ENCODE measurements at places on chromosomes 13 and 19.

DNA sequence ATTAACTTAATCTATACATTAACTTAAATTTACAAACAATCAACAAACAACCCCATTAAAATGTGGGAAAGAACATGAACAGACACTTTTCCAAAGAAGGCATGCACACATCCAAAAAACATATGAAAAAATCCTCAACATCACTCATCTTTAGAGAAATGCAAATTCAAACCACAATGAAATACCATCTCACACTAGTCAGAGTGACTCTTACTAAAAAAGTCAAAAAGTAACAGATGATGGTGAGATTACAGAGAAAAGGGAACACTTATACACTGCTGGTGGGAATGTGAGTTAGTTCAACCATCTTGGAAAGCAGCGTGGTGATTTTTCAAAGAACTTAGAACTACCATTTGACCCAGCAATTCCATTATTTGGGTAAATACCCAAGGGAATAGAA is 759.2 kb upstream of the SLITRK1 start:
- DNase-seq = no peak

DNA sequence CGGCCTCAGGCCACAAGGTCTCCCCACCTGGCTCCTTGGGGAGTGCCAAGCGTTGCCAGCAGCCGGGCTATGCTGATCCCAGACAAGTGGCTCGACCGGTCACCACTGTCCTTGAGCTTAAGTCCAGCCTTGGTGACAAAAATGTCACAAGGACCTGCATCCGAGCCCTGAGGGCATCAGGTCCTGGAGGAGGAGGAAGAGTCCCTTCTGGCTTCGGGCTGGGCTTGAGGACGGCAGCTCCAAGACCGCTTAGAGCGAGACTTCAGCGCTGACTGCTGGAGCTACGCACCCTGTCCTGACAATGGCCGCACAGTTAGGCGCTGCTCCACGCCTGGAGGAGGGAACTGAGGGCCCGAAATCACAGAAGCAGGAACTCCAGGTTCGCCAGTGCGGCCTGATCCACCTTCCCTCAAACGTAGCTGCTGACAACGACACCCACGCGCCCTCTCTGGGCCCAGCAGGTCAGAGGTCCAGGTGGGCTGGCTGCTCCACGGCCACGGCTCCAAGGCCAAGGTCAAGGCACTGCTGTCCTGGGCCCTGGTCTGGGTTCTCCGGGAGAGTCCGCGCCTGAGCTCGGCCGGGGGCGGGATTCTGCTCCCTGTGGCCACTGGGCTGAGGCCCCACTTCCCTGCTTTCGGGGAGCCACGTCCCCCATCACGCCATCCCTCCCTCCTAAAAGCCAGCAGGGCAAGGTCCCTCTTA is 7.0 kb downstream of the SBNO2 start:
- no peak for DNase-seq

- peak; percentile 67 for DNase-seq
These were observed 9.4 kb downstream of the C19orf81 start for GRCh38 chr19:50658441-50659317.

GRCh38 chr19:13817018-13817614 is 21.9 kb downstream of the ZSWIM4 start:
- no peak for DNase-seq

- DNase-seq = no peak
These were observed 137.1 kb upstream of the ATXN8OS start for GRCh38 chr13:69970520-69970919.

- DNase-seq = no peak
These were observed 81.7 kb downstream of the KLF12 start for GRCh38 chr13:74052402-74052928.

GRCh38 chr13:94813920-94814475 is 101.7 kb upstream of the SOX21 start:
- DNase-seq = no peak

DNA sequence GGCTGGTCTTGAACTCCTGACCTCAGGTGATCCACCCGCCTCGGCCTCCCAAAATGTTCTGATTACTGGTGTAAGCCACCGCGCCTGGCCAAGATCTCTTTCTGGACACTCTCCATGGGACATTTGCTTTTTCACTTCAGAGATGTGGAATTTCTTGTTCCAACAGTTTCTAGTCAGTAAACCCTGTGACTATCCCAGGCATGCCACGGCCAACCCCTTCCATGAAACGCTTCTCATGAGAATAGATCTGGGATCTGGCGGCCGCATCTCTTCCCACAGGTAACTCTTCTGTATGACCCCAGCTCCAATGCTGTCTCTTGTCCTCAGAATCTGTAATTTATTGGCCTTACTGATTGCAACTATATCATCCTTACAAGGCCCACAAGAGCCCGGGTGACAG is 16.2 kb downstream of the PLPP2 start:
- no peak for DNase-seq

GRCh38 chr19:12156223-12157058 is at the start of gene ZNF625:
ZNF625 (minus strand) TSS chr19:12156734; CDS start chr19:12156558, 176 bp downstream.
- peak; percentile 92 for DNase-seq

DNA sequence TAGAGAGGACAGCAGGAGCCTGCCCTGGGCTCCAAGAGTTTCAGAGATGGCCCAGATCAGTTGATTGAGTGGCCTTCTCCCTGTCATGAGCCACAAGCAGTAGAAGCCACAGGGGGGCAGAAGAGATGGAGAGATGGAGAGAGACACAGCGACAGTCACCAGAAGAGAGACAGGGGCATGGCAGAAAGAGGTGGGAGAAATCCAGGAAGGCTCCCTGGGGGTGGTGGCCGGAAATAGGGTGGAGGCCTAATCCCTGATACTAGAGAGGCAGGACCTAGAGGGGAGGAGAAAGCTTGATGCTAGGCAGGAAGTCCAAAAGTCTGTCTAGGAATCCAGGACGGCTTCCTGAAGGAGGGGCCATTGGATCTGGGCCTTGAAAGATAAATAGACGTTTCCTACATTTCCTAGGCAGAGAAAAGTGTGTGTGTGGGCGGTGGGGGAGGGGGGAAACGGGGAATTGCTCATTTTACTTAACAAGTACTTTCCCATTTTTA is 9.6 kb upstream of the TPM4 start:
- DNase-seq = no peak

GRCh38 chr19:13841962-13842290 is 35.0 kb upstream of the NANOS3 start:
- peak; percentile 39 for DNase-seq

DNA sequence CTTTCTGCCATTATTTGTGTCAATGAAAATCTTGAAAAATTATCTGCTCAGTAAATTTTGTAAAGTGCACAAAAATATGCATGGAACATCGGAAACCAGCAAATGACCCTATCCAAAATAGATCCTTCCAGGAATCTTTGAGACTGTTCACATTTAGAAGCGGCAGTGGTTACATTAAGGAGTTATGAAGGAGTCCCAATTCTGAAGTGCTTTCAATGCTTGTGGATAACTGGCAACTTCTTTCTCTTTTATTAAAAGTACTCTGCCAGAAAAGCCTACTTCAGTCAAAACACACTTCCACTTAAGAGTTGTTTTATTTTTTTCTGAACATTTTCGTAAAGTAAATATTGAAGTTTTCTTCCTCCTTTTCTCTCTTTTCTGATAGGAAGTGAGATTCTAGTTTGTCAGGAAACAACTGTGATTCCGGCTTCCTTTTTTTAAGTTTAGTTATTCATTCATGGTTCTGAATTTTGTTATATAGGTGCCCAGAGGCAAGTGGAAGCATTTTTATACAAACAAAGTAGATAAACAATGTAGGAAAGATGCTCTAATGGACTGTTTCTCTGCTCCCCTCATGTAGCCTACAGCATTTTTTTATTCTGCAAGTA is 83.5 kb downstream of the PCDH9 start:
- no peak for DNase-seq

- DNase-seq = no peak
These were observed 10.0 kb downstream of the CAMSAP3 start for GRCh38 chr19:7605490-7606222.

DNA sequence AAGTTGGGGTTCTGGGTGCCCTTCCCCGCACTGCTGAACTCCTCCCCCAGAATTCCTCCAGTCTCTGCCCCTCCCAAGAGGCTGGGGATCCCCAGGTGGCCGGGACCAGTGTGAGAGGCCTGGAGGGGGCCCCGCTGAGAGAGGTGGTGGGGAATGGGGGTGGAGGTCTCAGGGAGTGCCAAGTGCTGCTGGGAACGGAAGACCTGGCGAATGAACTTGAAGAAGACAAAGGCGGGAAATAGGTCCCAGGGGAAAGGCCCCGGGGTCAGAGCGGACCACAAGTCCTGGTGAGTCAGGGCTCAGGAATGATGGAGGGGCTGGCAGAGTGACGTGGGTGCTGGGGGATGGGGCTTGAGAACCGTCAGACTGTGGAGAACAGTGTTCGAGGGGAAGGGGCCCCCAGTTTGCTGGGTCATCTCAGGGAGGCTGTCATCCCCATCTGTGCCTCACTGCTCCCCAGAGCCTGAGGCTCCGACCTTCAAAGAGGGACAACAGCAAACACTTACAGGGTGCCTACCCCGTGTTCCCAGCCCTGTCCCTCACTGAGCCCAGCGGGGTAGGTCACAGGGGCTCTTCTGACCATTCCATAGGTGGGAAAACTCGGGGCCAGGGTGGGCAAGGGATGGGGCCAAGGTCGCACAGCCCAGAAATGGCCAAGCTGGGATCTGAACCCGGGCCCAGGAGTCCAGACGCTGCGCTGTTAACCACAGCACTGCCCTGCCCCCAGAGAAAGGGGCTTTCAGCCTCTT is 16.0 kb upstream of the SEMA6B start:
- peak; percentile 84 for DNase-seq

DNA sequence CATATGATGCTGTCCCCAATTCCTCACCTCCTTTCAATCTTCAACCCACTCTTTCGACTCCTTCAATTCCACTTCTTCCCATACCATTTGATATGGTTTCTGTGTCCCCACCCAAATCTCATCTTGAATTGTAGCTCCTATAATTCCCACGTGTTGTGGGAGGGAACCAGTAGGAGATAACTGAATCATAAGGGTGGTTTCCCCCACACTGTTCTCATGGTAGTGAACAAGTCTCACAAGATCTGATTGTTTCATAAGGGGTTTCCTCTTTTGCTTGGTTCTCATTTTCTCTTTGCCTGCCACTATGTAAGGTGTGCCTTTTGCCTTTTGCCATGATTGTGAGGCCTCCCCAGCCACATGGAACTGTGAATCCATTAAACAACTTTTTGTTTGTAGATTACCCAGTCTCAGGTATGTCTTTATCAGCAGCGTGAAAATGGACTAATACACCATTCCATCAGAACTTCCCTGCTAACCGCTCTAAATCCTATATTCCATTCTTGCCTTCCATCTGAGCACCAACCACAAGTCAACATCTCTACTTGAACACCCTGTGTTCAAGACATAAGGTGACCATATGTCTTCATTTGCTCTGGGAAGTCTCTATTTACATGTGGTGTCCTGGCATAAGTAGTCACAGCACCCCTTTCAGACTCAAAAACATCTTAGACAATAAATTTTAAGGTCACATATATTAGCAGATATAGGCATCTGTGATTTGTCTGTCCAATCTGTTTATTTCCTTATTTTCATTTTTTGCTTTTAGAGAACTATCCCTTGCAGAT is 122.9 kb downstream of the TSHZ3 start:
- no peak for DNase-seq

GRCh38 chr13:41658057-41658661 is 200.8 kb downstream of the RGCC start:
- no peak for DNase-seq

GRCh38 chr19:850221-850978 is 1.7 kb upstream of the ELANE start:
- peak; percentile 88 for DNase-seq

- peak; percentile 22 for DNase-seq
These were observed 37.9 kb upstream of the ISYNA1 start for GRCh38 chr19:18475762-18476331.

GRCh38 chr19:14871619-14872230 is 14.2 kb downstream of the OR7A17 start:
- no peak for DNase-seq

- no peak for DNase-seq
These were observed 6.0 kb downstream of the RUVBL2 start for GRCh38 chr19:48999481-49000325.

DNA sequence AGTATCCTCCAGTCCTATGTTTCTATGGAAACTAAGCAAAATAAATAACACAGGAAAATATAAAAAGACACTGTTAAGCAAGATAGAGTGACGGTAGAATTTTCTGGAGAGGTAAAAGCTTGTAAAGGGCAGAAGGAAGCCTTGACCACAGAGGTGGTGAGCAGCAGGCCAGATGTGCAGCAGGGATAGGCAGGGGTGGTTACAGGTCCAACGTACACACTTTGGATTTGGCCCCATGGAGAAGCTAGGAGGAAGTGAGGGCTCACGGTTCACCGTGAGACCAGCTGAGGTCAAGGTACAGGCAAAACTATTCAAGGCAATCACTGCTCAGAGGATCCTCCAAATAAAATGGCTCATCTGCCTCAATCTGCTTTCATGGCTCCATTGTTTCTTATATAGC is 242.8 kb downstream of the B3GLCT start:
- DNase-seq = no peak

DNA sequence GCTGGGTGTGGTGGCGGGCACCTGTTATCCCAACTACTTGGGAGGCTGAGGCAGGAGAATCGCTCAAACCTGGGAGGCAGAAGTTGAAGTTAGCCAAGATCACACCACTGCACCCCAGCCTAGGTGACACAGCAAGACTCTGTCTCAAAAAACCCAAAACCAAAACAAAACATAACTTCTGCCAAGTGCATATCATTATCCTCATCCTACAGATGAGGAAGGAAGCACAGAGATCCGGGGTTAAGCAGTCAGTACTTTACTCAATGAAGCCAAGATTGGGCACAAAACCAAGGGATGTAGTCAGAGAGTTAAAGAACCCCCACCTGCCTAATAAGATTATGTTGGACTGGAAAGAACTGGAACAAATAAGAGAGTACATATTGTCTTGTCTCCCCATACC is 5.5 kb upstream of the TMTC4 start:
- no peak for DNase-seq

DNA sequence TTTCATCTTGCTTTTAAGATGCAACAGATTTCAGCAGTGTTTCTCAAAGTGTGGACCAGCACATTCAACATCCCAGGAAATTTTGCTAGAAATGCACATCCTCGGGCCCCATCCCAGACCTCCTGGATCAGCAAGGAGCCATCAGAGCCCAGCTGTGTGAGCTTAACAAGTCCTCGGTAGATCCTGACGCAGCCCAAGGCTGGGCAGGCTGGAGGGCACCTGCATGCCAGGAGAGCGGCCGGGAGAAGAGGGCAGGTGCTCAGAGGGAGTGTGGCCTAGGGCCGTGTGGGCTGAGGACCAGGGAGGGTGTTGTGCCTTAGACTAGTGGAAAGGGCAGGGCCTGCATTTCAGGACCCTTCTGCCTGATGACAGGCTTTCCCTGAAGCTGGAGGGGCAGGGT is 2.2 kb upstream of the MCF2L start:
- DNase-seq = peak; percentile 16

Data from left hindlimb (tissue), 1 donor.